GF-D8 (cell line): ENCODE measurements at places on chromosomes 1 and 21.

GRCh38 chr1:29504196-29504595 lies 267.9 kb downstream of the PTPRU start:
- no peak for DNase-seq

GRCh38 chr21:38669186-38669585 lies 136.5 kb upstream of the ETS2 start:
- DNase-seq, result no peak

DNA sequence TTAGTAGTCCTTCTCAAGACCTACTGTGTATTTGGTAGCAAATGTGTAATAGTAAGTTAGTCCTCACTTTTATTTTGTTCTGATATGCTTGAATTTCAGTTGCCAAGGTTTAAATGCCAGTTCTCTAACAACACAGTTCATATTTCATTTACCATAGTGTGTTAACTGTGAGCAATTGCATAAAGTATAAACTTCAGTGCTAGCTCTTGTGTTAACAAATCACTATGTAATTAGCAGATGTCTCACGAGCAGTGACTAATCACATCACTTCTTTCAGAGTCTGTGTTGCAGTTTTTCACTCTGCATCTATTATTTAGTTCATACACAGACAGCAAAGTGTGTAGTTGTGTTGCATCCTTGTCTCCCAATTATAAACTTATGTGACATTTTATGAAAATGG lies 47.8 kb downstream of the ZMYM4 start:
- DNase-seq, result no peak

DNA sequence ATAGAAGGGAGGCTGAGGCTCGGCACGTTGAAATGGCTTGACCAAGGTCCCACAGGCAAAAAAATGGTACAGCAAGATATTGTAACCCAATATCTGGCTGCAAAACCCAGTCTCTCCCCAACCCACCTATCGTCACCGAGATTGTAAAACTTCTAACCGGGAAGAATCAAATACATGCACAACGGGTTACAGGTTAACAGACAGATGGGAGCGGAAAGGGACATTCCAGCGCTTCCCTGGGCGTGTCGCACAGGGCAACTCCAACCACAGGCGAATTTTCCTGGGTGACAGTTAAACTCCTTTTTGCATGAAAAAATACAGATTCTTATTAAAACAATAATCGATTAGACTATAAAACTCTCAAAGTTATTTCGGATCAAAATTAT lies 31.8 kb upstream of the JUN start:
- no peak for DNase-seq

DNA sequence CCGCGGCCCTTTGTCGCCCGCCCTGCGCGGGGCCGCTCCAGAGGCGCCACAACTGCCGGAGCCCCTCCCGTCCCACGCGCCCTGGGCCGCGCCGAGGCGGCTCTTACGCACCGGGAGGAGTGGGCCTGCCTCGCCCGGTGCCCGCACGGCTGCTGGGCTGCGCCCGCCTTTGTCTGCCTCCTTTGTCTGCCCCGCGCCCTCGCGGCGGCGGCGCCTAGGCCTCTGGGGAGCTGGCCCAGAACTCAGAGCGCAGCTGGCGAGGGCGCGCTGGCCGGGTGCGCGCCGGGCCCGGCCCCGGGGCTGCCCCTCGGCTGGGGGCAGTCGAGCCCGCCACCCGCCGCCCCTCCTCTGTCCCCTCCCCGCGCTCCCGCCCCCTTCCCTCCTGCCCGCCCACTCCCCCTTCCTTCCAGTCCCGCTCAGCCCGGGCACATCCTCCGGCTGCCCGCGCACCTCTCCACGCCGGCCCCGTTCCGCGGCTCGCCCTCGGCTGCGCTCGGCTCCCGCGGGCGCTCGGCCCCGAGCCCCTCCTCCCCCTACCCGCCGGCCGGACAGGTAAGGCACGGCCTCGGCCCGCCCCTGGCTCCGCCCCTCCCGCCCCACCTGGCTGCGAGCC lies at the start of gene DRAXIN:
Gene DRAXIN, plus strand, starts transcription at position 409 of the 613 bp plus-strand sequence. CDS start 14,549 bp downstream, outside the sequence.
- DNase-seq, result no peak

- no peak for DNase-seq
Observed at GRCh38 chr21:46636550-46637285, 1.2 kb downstream of the PRMT2 start.

DNA sequence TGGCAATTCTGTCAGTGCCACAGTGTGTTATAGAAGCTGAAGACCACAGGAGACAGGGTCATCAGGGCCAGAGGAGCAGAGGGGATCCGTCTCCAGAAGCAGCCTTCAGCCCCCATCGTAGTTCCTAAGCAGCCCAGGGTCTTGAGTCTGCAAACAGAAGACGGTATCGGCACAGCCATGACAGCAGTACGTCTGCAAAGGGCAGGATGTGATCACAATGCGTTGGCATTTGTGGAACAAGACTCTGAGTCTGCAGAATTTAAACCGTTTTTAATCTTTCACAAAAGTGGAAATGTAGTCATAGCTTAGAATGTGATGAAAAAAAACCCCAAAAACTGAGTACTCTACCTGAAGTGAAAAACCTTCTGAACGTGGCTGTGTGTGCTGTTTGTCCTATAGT lies 44.0 kb upstream of the SCCPDH start:
- DNase-seq, result no peak

- DNase-seq, result no peak
Observed at GRCh38 chr1:214662223-214662785, 59.3 kb downstream of the CENPF start.

GRCh38 chr1:114488739-114489138 lies 22.3 kb downstream of the TRIM33 start:
- no peak for DNase-seq

DNA sequence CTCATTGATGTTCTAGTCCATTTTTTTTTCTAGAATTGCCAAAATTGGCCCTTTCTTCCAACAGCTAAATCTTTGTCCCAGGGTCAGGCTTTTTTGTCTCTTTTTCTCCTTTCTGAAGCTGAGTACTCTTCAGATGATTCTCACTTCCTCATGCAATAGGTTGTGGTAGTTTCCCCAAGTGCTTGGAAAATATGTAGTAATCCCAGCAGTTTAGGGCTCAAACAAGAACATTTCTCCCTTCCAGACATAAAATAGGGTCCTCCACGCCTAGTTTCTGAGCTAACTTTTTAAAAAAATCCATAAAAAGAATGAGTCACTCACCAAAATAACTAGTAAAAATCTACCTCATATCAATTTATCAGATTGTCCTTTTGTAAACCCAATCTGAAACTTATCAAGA lies 10.0 kb upstream of the MCOLN3 start:
- no peak for DNase-seq

DNA sequence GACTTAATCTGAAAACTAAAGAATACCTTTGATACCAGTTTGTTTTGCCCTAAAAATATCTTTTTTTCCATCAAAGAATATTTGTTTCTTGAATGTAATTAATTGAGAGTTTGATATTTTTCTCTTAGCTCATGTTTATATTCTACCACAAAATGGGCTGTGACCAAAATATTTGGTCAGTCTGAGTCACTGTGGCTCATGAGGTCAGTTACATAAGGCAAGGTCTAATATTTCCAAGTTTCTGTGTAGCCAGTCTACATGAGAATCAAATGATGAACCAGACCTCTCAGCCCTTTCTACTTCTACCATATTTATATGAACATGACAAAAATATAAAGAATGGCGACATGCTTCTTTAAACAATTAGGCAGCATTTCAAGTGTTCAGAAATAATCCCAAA lies 83.0 kb upstream of the IVNS1ABP start:
- no peak for DNase-seq

DNA sequence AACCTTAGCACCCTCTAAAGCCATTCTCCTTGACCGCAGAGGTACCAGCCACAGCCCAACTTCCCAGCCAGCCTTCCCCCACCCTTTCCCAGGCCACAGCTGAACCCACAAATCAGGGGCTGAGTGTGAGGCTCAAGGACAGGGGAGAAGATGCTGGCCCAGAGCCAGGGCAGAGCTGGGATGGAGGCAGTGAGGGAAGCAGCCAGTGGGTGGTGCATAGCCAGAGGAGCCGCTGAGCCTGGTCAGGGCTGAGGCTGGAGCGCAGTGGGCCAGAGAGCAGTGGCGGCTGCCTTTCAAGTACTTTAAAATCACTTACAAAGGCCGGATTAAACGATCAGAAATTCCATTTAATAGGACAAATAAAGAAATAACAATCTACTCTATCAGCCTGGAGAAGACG lies 36.3 kb downstream of the DMAP1 start:
- DNase-seq, result no peak

DNA sequence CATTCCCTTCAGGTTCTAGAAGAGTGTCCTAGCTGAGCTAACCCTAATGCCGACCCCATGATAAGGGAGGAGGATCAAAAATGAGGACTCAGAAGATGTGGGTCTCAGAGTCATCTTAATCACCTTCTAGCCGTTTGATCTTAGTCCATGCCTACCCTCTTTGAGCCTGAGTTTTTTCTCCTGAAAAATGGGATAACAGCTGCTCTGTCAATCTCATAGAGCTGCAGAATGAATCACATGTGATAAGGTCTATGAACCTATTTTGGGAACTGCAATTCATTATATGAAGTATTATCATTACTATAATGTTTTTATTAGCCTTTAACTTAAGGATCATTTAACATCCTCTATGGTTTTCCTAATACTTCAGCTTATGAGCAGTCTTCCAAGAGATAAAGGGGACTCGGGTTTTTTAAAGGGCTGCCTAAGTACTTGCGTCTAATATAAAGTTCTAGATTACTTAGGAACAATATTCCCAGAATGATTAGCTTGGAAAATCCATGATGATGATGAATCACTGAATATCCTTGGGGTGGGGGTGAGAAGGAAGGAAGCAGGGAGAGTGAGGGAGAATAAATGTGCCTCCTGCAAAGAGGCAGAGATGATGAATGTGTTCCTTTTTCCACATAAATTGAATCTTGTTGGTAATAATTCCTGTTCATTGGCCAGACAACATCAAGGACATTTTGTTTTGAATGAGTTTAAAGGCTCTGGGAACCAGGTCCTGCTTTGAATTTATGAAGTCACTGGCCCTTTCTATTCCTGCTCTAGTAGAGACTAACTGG lies 66.8 kb downstream of the COLGALT2 start:
- no peak for DNase-seq

DNA sequence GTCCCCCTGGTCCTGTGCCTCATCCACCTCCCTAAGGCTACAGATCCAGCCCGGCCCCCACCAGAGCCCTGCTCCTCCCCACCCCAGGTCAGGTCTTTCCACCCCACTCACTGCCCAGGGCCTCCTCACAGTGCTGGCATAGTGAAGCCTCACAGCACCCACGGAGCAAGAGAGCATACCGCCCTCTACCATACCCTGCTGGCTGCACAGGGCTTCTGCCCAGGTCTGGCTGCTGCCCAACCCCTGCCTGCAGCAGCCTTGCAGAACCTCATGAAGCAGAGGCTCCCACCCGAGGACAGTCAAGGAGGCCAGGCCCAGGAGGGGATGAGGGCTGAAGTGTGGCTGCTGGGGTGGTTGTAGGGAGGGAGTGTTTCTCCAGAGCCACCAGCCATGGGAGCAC lies 19.7 kb upstream of the ARF1 start:
- DNase-seq, result no peak

DNA sequence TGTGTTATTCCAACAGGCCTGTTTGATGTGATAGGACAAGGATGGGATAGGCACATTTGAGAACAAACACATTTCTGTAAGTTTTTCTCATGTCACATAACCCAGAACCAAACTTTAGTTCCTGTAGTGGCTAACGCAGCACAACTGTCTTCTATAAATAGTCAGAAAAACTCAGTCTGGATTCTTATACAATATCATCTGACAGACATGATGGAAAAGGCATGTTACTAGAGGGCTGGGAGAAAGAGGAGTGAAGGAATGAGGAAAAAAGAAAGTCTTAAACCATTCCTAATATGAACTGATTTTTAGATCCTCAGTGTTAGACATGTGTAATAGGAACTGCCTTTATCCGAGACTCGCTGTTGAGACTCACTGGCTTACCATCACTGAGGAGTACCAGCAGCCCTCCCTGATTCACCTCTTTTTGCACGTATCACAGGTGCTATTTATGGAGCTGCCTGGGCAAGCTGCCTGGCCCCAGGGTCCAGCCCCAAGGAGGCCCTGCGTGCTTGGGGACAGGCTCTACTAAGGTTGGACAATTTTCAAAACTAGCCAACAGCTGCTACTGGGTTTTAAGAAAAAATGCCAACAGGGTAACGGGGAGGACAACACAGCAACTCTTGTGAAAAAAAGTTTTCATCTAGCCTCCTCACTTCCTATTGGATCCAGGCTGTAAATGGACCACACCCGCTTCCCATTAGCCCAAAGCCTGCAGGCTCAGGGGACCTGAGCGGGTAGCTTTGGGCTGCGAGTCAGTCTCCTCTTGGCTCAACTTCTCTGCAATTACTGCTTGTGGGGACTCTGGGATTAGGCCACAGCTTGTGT lies 30.7 kb upstream of the SERBP1 start:
- no peak for DNase-seq

- DNase-seq, result no peak
Observed at GRCh38 chr1:212121779-212122178, 86.2 kb downstream of the DTL start.

- no peak for DNase-seq
Observed at GRCh38 chr1:117622726-117623125, 16.9 kb downstream of the TENT5C start.
